ENCODE measurements at places on chromosomes 1 and 21.

- no peak for ATAC-seq
Measured at GRCh38 chr1:238099871-238100270, 209.1 kb upstream of the ZP4 start.

- no peak for ATAC-seq
Measured at GRCh38 chr1:151512801-151513625, 1.8 kb downstream of the CGN start.

DNA sequence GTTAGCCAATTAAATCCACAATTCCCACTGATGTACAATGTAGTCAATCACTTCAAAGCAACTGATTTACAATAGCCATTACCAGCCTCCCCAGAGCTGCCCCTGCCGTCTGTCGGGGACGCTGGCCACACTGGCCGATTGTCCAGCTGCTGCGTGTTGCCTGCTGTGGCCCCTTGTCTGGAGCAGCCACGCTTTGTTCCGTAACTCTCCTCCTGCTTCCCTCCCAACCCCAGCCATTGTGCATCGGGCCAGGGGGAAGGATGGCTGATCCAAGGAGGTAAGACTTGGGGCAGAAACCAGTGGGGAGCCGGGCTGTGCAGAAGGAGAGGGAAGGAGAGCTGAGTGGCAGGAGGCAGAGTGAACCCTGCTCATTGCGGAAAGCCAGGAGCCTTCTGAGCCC is 83.6 kb upstream of the LYST start:
- no peak for ATAC-seq

GRCh38 chr21:45736690-45737484 is 93.4 kb downstream of the PCBP3 start:
- ATAC-seq, result no peak

GRCh38 chr1:8424539-8425116 is 106.7 kb downstream of the SLC45A1 start:
- ATAC-seq, result peak; percentile 19

GRCh38 chr1:218874801-218875400 is 298.8 kb upstream of the LYPLAL1 start:
- no peak for ATAC-seq

Data from gastroesophageal sphincter (tissue), 4 donors.